Effector memory CD8-positive, alpha-beta T cell (primary cell): ENCODE measurements at places on chromosomes 3 and 15.

DNA sequence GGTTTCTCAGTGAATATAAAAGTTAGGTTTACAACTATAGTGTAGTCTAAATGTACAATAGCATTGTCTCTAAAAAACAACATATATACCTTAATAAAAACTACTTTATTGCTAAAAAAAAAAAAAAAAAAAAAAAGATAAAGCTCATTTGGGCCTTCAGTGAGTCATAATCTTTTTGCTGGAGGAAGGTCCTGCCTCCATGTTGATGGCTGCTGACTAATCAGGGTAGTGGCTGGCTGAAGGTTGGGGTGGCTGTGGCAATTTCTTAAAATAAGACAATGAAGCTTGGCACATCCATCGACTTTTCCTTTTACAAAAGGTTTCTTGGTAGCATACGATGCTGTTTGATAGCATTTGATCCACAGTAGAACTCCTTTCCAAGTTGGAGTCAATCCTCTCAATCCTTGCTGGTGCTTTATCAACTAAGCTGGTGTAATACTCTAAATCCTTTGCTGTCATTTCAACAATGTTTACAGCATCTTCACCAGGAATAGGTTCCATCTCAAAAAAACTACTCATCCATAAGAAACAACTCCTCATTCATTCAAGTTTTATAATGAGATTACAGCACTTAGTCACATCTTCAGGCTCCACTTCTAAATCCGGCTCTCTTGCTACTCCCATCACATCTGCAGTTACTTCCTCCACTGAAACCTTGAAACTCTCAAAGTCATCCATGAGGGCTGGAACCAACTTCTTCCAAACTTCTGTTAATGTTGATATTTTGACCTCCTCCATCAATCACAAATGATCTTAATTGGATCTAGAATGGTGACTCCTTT, 13.3 kb downstream of the ZNF280D start:
- no peak for DNase-seq

DNA sequence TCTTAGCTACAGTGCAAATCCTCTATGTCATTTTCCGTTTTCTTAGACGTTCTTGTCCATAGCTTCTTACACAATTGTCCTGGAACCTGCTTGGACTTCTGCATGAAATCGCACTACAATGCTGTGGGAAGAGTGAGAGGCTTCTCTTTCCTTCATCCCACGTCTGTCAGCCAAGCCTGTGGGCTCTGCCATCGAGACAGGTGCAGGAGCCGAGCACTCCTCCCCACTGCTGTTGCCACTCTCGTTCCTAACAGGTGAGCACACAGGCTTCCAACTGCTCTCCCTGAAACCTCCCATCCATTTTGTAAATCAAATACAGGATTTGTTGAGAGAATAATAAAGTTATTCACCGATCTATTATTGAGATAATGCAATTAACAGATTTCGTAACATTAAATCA, 23.5 kb downstream of the ZXDC start:
- no peak for DNase-seq

- DNase-seq = no peak
Measured at GRCh38 chr3:141421639-141422319, 53.5 kb downstream of the ZBTB38 start.

DNA sequence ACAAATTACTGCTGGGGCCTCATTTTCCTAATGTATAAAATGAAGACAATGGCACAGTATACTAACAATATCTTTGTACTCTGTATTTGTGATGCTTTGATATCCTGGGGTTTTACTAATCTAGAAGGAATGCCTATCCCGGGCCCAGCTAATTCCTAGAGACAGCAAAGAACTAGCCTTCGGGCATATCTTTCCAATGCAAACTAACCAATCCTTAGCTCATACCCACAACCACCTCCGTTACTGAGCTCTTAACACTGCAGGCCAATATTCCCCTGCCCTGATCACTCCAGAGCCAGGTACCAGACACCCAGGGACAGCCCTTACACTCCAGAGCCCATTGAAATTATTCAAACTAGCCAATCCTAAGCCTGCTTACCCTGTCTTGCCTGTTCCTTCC, 309.0 kb downstream of the ULK4 start:
- DNase-seq = no peak

- no peak for DNase-seq
Measured at GRCh38 chr15:87733541-87733941, 523.0 kb downstream of the NTRK3 start.

GRCh38 chr3:59821274-59821673, 771.4 kb upstream of the CFAP20DC start:
- DNase-seq = no peak

DNA sequence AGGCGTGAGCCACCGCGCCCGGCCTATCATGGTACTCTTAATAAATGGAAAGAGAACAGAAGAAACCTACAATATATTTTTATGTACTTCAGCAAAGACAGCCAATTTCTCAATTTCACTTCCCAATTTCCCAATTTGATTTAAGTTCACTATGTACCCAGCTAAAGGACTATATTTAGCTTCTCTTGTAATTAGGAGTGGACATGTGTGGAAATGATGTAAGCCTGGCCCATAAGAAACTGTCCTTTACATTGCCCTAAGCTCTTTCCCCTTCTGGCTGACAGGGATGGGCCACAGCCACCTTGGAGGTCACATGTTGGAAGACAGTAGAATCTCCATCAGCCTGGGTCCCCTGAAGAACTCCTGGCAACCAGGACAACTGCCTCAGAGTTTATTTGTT, 6.2 kb downstream of the TMEM39A start:
- DNase-seq = no peak

DNA sequence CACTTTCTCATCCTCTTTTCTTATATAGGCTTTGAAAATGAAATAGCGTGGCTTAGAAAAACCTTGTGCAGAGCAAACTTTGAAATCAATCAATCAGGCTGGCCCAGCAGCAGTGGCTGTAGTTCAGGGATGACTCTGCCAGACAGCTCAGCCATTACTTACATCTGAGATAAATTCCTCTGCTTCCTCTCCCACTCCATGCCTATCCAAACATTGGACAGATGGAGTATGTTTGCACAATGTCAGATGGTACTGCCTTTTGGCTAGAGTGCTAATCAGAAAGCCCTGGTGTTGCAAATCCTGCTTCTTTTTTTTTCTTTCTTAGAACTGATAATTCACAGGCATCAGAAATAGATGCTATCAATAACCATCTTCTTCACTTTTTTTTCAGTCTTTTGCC, 1065.1 kb downstream of the AGBL1 start:
- DNase-seq = no peak
